ENCODE measurements at places on chromosomes 12 and 14.

GRCh38 chr12:6072302-6072752 is 52.1 kb downstream of the VWF start:
- DNase-seq, result no peak

GRCh38 chr12:65497660-65498059 is 219.2 kb downstream of the MSRB3 start:
- no peak for DNase-seq

DNA sequence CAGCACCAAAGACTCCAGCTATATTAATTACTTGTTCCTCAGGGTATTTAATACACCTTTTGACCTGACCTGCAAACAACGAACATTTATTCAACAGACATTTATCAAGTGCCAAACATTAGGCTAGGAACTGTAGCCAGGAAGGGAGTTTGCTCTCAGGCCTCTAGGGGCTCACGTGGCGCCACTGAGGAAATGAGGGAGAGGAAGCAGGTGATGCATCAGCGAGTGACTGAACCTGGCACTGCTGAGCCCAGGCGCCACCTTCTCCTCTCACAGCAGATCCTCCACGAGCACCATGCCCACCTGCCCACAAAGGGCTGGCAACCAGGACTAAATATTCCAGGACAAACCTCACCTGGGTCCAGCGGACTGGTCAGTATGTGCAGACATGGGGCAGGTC is 50.2 kb downstream of the SETD3 start:
- no peak for DNase-seq

- DNase-seq, result no peak
These were observed 35.1 kb upstream of the SRRM4 start for GRCh38 chr12:118946256-118946655.

DNA sequence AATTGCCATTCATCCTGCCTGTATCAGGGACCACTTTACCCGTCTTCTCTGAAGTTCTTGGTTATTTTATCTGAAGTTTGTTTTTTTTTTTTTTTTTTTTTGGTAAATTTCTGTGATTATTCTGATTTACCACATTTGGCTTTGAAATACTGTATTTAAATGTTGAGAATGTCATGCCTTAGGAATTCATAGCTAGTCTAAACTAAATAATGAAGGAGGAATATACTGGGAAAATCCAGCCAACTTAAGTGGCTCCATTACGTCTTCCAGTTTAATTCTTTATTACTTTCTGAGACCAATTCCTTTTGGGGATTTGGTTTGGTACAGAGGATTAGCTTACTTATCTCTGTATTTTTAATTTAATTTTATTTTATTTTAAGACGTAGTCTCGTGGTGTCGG is 60.3 kb upstream of the KCNMB4 start:
- DNase-seq, result no peak

GRCh38 chr12:49952391-49953055 is 2.0 kb downstream of the AQP2 start:
- DNase-seq, result no peak

All from stimulated activated CD8-positive, alpha-beta memory T cell treated with anti-CD3 and anti-CD28 coated beads, Interleukin-4, amount 100 ng/mL, for 1 hour (primary cell).